ENCODE measurements at places on chromosomes 7 and 10.

DNA sequence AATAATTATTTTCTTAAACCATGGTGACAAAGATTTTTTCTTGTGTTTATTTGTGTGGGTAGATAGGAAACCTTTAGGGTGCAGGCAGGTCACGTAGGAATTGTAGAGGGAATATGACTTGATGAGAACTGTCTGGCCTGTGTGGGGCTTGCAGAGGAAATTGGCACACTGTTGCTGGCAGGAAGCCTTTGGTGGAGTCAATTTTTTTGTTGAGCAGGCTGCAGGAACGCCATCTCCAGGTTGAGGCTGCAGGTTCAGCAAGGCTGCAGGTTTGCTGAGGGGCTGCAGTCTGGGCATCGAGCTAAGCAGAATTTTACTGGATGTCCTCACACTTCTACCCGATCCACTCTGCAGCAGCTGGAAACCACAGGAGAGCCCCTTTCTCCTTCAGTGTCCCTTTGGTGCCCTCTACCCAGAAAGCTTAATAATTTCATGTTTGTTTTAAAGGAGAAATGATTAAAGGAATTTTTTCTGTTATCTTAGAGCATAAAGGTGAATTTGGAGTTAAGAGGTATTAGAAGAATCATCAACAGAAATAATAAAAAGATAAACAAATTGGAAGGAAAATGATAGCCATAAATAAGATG lies 37.0 kb downstream of the TBC1D12 start:
- no peak for DNase-seq

DNA sequence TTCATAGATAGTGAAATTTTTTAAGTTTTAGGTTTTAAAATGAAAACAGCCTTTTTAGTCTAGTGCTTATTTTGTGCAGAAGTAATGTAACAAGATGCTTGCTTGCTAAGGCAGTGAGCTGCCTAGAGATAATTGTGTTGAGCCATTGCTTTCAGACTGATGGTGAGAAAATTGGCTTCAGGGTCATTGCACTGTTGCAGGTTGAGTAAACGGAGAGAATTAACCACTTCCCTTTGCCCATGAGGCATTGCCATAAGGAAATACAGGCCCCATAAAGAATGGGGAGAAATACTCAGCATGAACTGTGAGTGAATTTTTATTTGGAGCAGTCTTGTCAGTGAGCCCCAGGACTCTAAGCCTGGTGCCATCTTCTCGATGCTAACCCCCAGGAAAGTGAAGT lies 140.5 kb downstream of the LRRC4 start:
- DNase-seq, result no peak

DNA sequence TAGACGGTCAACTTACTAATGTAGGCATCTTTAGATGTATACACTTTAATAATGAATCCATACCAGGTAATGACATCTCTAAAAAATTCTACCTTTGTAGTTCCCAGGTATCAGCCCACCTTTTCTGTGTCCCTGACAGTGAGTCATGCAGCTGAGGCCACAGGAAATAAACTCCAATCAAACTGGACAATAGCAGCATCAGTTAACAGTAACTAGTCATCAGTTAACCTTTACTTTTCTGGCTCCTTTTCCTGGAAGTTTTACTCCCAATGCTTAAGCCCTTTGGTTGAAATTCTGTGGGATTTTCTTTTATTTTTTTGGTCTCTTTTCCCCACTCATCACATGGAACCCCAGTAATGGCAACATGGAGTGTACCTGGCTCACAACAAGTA lies 617.6 kb downstream of the SORCS3 start:
- no peak for DNase-seq

GRCh38 chr7:69439636-69440325 lies 158.5 kb upstream of the AUTS2 start:
- DNase-seq, result no peak

- DNase-seq, result no peak
Measured at GRCh38 chr10:3385487-3385886, 212.9 kb upstream of the PITRM1 start.

GRCh38 chr7:152158801-152159587 lies 133.5 kb downstream of the GALNT11 start:
- no peak for DNase-seq

GRCh38 chr10:61283481-61284221 lies 169.5 kb downstream of the TMEM26 start:
- DNase-seq, result no peak

GRCh38 chr10:29698773-29699490 lies 64.2 kb upstream of the SVIL start:
- no peak for DNase-seq

DNA sequence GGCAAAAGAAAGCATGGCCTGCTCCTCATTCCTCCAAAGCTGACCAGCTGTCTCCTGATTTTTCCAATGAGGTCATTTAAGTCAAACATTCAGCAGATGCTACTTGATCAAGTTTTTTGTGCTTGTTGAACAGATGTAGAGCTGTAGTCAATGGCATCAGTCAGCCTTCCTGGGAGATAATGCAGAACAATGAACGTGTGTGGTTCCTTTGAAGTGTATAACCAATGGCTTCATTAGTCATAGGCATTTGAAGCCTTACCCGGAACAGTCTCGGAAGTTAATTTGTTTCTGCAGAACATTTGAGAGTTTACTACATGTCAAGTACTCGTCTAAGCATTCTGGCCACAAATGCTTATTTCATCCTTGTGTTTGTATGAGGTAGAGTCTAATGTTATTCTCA lies 227.1 kb downstream of the ADRA2A start:
- no peak for DNase-seq

GRCh38 chr10:116017405-116017804 lies 255.6 kb downstream of the GFRA1 start:
- DNase-seq, result no peak

- DNase-seq, result no peak
Measured at GRCh38 chr7:130352194-130353074, 7.8 kb downstream of the CPA5 start.

DNA sequence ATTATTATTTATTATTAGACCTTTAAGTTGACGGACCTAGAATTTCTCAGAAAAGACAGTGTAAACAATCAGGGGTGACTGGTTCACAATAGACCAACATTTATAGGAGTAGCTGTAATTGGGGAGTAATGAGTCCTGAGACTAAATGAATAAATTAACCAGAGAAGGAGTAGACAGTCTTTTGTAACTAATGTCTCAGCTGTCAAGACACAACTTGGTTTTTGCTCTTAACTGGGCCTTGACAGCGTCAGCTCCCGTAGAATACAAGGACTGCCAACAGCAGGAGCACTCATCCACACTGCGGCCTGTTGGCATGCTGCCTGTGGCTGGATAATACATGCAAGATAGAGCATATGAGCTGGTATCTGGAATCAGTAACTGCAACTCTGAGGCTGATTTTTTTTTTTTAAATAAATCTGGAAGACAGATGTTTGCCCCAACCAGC lies 123.9 kb downstream of the CACNA2D1 start:
- peak; percentile 76 for DNase-seq

- DNase-seq, result no peak
Measured at GRCh38 chr10:128468462-128468861, 342.2 kb upstream of the MKI67 start.

- DNase-seq, result no peak
Measured at GRCh38 chr7:137994216-137994615, 7.7 kb downstream of the CREB3L2 start.

DNA sequence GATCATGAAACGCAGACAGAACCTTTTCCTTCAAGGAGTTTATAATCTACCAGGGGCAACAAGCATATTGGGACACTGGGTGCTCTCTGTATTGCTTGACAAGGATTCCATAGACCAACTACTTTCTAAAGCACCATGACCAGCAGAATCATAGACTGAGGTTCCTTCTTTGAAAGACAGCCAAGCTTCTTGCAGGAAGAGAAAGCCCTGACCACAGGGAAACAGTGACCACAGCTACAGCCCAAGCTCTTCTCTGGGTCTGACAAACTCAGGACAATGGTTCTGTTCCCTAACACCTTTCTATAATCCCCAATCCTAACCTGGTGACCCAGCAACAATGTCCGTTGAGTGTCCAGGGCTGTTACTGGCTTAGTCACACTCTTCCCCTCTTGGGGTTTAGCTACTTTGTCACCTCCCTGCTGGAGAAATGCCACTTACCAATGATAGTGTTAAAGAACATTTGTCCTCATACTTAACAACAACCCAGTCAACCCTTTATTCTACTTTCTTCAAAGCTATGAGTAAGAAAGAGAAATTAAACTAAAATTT lies 155.7 kb downstream of the JAZF1 start:
- DNase-seq, result no peak

DNA sequence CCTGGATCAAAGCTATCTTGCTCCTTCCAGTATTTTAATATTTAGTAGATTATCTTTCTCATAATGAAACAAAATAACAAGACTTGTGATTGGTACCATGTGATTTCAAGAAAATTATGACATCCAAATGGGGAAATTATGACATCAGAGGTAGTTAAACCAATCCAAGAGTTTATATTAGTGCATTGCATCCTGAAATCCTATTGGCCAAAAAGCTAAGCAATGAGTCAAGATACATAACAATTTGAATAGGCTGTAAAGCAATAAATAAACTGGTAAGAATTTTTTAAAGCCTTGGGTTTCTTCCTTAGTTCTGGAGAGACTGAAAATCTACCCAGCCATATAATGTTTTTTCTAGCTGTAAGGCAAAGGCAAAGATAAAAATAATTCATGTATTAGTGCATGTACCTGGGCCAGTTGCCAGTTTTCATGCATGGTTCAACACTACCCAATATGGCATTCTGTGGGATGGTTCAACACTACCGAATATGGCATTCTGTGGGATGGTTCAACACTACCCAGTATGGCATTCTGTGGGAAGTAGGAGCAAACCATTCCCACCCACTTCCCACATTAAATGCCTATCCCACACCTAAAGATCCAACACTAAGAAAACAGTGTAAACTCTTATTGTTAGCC lies at the start of gene RNF148:
Gene RNF148, minus strand, starts transcription at position 51 of the 639 bp plus-strand sequence. CDS start 172 bp downstream, outside the sequence.
- DNase-seq, result no peak

DNA sequence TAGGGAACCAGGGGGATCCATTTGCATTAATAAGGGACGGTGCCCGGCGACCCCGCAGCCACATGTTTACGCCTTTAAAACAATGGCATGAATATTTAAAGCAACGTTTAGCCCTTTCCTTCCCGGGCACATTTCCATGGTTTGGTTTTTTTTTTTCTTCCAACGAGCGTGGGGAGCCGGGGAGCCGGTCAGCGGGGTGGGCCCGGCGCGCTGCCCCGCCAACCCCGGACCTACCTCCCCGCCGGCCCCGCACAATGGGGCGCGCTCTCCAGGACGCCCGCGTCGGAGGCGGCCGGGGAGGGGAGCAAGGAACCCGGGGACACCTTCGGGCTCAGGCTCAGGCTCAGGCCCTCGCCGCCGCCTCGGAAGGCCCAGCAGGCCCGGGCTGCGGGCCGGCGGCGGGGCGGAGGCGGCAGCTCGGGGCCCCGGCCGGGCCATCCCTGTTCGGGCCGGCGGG lies 1.0 kb downstream of the SEPHS1 start:
- no peak for DNase-seq

DNA sequence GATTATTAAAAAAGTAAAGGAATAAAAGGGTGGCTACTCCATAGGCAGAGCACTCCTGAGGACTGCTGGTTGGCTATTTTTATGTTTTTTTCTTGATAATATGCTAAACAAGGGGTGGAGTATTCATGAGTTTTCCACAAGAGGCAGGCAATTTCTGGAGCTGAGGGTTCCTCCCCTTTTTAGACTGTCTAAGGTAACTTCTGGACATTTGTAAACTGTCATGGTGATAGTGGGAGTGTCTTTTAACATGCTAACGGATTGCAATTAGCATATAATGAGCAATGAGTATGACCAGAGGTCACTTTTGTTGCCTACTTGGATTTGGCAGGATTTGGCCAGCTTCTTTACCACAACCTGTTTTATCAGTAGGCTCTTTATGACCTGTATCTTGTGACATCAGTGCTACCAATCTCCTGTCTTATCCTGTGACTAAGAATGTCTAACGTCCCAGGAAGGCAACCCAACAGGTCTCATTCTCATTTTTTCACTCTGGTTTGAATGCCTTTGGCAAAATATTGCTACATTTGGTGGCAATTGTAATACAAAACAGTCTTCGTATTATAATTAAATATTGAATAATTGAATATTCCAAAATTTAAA lies 587.8 kb upstream of the POM121L12 start:
- DNase-seq, result no peak

DNA sequence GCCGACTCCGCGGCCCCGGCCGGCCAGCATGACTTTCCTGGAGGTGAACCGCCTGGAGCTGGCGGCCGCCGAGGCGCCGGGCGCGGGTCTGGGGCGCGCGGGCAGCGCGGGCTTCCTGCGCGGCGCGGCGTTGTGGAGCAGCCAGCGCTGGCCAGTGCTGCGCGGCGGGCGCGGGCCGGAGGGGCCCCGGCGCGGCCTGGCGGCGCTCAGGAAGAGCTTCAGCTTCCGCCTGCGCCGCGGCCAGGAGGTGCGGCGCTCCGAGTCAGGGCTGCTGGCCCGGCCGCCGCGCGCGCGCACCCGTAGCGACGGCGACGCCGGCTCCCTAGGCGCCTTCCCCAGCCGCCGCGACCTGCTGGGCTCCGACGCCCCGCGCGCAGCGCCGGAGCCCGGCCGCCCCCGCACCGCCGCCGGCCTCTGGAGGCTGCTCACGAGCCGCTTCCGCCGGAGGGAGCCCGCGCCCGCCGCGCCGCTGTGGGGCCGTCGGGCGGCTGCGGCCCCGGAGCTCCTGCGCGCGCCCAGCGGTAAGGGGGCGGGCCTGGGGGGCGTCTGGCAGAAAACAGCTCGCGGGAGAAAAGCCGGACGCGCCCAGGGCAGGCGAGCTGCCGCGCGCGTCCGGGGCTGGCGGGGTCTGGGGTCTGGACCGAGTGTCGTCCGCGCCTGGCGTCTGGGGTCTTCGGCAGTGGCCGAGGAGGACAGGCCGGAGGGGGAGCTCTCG lies 29.0 kb downstream of the AGAP3 start:
- DNase-seq, result no peak

DNA sequence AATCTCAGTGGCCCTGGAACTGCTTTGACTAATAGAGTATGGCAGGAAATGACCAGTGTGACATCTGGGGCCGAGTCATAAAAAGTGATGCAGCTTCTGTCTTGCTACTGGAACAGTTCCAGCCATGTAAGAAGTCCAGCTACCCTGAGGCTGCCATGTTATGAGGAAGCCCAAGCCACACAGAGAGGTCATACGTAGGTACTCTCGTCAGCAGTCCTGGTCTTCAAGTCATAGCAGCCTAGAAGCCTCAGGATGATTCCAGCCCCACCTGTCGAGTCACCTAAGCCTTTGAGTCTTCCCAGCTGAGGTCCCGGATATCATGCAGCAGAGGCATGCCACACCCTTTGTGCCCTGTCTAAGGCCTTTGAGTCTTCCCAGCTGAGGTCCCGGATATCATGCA lies 92.1 kb downstream of the PPP1R3C start:
- no peak for DNase-seq

- DNase-seq, result no peak
Measured at GRCh38 chr10:57664815-57665214, 602.9 kb downstream of the IPMK start.

DNA sequence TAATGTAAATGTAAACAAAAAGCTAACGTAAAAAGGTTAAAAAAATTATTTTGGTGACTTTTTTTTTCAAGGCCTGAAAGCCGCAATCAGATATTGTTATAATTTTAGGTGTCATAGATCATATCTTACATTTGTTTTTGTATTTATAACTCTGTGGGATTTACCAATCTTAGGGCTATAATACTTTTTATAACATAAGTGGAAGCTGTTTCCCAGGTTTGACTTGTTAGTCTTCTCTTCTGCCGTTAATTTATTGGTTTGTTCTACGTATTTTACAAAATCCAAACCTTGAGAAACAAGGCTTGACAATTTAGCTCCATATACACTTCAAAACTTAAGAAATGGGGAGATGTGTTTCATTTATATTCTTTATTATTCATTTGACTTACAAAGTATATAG lies 119.4 kb downstream of the EVX1 start:
- no peak for DNase-seq

Data from hippocampal formation (tissue), 2 donors.